Stimulated activated naive B cell treated with anti-CD40 and anti-IgM and Interleukin-4, amounts not matched to agents 10 μg/mL and 1 μg/mL and 100 μg/mL, for 72 hours (primary cell): ENCODE measurements at places on chromosomes 6 and 20.

GRCh38 chr6:15672818-15673217 lies 10.0 kb upstream of the DTNBP1 start:
- H3K4me3 ChIP-seq, result no peak overlapping the region
- H3K4me1 ChIP-seq, result peaks cover 9% of the 10 kb centered on the region
- no peaks in the 10 kb centered on the region for H3K36me3 ChIP-seq
- H3K27ac ChIP-seq, result no peak overlapping the region
- DNase-seq, result no peak
- no peaks in the 10 kb centered on the region for H3K27me3 ChIP-seq

DNA sequence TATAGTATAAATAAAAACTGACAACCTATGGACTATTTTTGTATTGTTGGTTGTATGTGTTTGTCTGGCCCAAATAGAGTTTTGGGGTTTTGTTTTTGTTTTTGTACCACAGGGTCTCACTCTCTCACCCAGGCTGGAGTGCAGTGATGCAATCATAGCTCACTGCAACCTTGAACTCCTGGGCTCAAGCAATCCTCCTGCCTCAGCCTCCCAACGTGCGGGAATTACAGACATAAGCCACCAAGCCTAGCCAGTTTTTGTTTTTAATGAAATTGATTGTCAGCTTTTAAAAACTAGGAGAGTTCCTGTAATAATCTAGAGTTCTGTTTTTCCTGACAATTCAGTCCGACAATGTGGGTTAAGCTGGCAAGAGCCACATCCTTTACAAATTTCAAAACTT lies 98.7 kb downstream of the ZMYND8 start:
- no peak overlapping the region for H3K4me3 ChIP-seq
- peak overlapping the region; percentile 31 for H3K27ac ChIP-seq
- H3K27me3 ChIP-seq, result no peaks in the 10 kb centered on the region
- peaks cover 38% of the 10 kb centered on the region for H3K36me3 ChIP-seq

- no peak overlapping the region for H3K4me3 ChIP-seq
- no peaks in the 10 kb centered on the region for H3K4me1 ChIP-seq
- H3K36me3 ChIP-seq, result no peaks in the 10 kb centered on the region
- peaks cover 6% of the 10 kb centered on the region for H3K27me3 ChIP-seq
These were observed 57.6 kb upstream of the IPCEF1 start for GRCh38 chr6:154414021-154414813.

DNA sequence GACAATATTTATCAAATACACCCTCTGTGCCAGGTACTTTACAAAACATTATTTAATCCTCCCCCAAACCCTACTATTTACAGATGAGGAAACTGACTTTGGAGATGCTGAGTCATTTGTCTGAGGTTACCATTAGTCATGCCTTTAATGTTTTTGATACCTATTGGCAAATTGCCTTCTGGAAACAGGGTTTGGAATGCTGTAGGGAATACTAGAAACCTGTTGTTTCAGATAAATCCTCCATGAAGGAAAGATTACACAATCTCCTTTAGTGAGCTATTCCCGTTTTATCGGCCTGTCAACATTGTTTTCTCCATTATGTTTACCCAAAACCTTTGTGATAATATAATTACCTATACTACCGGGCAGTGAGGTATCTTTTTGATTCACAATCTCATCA lies 93.6 kb upstream of the ADGRF1 start:
- H3K27ac ChIP-seq, result no peak overlapping the region
- no peak overlapping the region for H3K4me3 ChIP-seq
- no peaks in the 10 kb centered on the region for H3K36me3 ChIP-seq
- H3K27me3 ChIP-seq, result no peaks in the 10 kb centered on the region
- DNase-seq, result no peak
- H3K4me1 ChIP-seq, result peaks cover 6% of the 10 kb centered on the region

DNA sequence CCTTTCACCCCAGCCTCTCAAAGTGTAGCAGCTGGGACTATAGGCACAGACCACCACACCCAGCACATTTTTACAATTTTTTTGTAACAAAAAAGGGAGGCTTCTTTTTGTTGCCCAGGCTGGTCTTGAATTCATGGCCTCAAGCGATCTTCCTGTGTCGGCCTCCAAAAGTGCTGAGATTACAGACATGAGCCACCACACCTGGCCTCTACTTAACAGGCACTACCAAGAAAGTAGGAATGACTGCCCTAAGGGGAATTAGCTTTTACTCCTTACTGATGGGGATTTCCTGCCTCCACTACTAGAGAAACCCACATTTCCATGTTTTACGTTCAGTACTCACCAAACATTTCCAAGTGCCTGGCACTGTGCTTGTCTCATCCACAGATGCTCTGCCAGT lies 109.6 kb downstream of the CARMIL1 start:
- H3K36me3 ChIP-seq, result no peaks in the 10 kb centered on the region
- DNase-seq, result no peak
- H3K27ac ChIP-seq, result no peak overlapping the region
- H3K4me1 ChIP-seq, result peaks cover 30% of the 10 kb centered on the region
- H3K27me3 ChIP-seq, result no peaks in the 10 kb centered on the region

GRCh38 chr20:9130521-9130920 lies 61.6 kb downstream of the PLCB4 start:
- no peak overlapping the region for H3K27ac ChIP-seq
- DNase-seq, result no peak
- H3K27me3 ChIP-seq, result no peaks in the 10 kb centered on the region
- H3K36me3 ChIP-seq, result no peaks in the 10 kb centered on the region
- H3K4me1 ChIP-seq, result no peaks in the 10 kb centered on the region

DNA sequence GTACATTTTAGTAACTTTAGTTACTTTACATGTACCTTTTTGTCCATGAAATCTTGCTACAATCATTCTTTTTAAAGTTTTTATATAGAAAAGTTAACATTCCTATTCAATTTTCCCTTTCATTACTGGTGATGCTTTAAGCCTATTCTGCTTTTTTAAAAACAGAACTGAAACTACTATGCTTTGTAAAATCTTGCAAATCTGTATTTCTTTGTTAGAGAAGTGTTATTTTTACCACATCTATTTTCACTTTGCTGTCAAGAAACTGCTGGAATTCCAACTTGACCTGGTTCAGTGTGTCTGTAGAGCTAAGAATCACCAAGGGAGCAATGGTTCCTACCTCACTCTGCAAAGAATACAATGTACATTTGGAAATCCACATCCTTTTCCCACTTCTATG lies 21.8 kb upstream of the SAMD5 start:
- no peak overlapping the region for H3K4me3 ChIP-seq
- H3K27me3 ChIP-seq, result no peaks in the 10 kb centered on the region
- H3K27ac ChIP-seq, result no peak overlapping the region
- no peaks in the 10 kb centered on the region for H3K36me3 ChIP-seq

GRCh38 chr6:125509477-125509876 lies 207.7 kb upstream of the HDDC2 start:
- peaks cover 4% of the 10 kb centered on the region for H3K4me1 ChIP-seq
- no peak overlapping the region for H3K27ac ChIP-seq
- no peak overlapping the region for H3K4me3 ChIP-seq
- no peaks in the 10 kb centered on the region for H3K36me3 ChIP-seq
- no peak for DNase-seq

GRCh38 chr6:26445934-26446667 lies 5.8 kb downstream of the BTN3A3 start:
- no peak for DNase-seq
- H3K27ac ChIP-seq, result peak overlapping the region; percentile 86
- no peak overlapping the region for H3K4me3 ChIP-seq
- peaks cover 30% of the 10 kb centered on the region for H3K4me1 ChIP-seq
- H3K27me3 ChIP-seq, result no peaks in the 10 kb centered on the region
- peaks cover 35% of the 10 kb centered on the region for H3K36me3 ChIP-seq

DNA sequence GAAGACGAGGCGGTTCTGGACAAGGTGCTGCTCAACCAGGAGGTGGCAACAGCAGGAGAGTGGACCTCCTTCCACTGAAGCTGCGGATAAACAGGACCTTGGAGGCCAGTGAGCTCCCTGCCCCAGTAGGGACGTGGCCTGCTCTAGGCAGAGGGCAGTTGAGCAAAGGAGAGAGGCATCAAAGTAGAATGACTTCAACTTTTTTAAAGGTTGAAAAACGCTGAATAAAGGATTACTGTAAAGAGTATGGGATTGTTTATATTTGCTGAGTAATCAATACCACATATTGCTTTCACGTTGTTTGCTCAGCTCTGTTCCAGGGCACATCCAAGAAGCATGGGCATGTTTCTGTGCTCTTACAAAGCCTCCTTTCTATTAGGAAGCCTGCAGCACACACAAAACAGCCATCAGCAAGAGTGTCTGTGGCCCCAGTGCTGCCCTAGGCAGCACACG lies 48.1 kb downstream of the ERMARD start:
- H3K4me3 ChIP-seq, result no peak overlapping the region
- H3K27me3 ChIP-seq, result peaks cover 37% of the 10 kb centered on the region
- no peak for DNase-seq
- peaks cover 4% of the 10 kb centered on the region for H3K4me1 ChIP-seq

- no peak for DNase-seq
- peaks cover 48% of the 10 kb centered on the region for H3K36me3 ChIP-seq
- no peak overlapping the region for H3K27ac ChIP-seq
- no peaks in the 10 kb centered on the region for H3K27me3 ChIP-seq
- H3K4me1 ChIP-seq, result peaks cover 22% of the 10 kb centered on the region
These were observed 48.7 kb downstream of the RRBP1 start for GRCh38 chr20:17633221-17633849.

GRCh38 chr20:43160941-43161340 lies 28.8 kb downstream of the PTPRT start:
- no peak for DNase-seq
- H3K4me3 ChIP-seq, result no peak overlapping the region
- H3K27me3 ChIP-seq, result peaks cover 6% of the 10 kb centered on the region
- H3K36me3 ChIP-seq, result no peaks in the 10 kb centered on the region
- no peak overlapping the region for H3K27ac ChIP-seq

DNA sequence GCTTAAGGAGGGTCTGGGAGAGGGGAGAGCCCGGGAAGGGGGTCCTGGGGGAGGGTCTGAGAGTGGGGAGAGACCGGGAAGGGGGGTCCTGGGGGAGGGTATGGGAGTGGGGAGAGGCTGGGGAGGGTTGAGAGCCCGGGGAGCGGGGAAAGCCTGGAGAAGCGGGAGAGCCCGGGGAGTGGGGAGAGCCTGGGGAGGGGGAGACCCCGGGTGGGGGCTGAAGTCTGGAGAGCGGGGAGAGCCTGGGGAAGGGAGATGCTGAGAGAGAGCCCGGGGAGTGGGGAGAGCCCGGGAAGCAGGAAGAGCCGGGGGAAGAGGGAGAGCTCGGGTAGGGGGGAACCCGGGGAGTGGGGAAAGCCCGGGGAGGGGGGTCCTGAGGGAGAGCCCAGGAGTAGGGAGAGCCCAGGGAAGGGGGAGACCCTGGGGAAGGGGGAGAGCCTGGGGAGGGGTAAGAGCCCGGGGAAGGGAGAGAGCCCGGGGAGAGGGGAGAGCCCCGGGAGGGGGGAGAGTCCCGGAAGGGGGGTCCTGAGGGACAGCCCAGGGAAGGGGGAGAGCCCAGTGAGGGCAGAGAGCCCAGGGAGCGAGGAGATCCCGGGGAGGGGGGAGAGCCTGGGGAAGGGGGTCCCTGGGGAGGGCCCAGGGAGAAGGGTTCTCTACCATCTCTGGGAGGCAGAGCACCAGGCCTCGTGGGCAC lies 148.5 kb downstream of the SYNDIG1 start:
- no peak overlapping the region for H3K27ac ChIP-seq
- peaks cover 2% of the 10 kb centered on the region for H3K4me1 ChIP-seq
- no peak for DNase-seq
- H3K27me3 ChIP-seq, result peaks cover 8% of the 10 kb centered on the region
- H3K4me3 ChIP-seq, result no peak overlapping the region

DNA sequence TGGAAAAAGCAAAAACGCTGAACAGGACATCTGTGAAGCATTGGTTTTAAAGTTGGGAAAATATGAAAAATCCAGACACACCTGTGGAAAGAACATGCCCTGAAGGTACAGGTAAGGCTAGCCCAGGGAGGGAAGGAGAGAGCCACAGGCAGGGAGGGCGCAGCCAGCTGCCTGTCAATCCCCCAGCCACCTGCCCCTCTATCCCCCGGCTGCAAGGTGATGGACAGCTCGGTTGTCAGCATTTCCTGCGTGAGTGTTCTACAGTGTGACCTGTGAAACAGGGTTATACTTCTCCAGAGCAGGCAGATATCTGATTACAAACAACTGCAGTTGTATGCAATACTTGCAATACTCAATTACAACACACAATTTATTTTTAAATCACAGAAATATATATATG lies 358.1 kb downstream of the SMOC2 start:
- DNase-seq, result no peak
- no peak overlapping the region for H3K4me3 ChIP-seq
- H3K4me1 ChIP-seq, result no peaks in the 10 kb centered on the region
- H3K27me3 ChIP-seq, result no peaks in the 10 kb centered on the region
- H3K36me3 ChIP-seq, result no peaks in the 10 kb centered on the region

DNA sequence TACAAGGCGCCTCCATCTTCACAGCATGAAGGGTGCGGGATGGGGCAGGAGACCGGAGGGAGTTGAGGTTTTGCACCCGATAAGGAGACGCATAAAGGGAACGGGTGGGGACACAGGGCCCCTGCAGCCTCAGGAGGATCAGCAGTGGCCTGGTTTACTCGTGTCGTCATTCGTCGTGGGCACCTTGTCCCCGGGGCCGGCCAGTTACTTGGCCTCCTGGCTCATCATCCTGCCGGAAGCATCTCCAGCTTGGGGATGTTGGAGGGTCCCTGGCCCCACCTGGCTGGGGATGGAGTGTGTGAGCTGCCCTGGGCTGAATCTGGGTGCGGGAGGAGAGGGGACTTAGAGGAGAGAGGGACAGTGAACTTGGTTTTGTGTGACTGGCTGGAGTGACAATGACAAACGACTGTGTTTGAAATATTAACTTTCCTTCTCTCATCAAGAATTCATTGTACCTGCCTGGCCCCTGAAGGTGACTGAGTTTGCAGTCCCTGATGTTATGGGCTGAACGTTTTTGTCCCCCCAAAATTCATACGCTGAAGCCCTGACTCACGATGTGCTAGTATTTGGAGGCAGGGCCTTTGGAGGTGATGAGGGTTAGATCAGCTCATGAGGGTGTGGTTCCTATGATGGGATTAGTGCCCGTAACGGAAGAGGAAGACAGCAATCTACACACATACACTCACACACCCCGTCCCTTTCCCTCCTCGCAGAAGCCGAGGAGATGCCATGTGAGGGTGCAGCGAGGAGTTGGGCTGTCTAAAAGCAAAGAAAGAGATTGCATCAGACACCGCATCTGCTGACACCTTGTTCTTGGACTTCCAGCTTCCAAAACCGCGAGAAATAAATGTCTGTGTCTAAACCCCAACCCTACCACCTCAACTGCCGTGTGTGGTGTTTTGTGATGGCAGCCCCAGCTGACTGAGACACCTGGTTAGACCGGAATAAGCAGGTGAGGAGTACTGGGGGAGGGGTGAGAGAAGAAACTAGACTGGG lies 65.0 kb upstream of the MAP3K4 start:
- DNase-seq, result no peak
- H3K27me3 ChIP-seq, result peaks cover 36% of the 10 kb centered on the region
- H3K4me3 ChIP-seq, result no peak overlapping the region
- no peak overlapping the region for H3K27ac ChIP-seq

DNA sequence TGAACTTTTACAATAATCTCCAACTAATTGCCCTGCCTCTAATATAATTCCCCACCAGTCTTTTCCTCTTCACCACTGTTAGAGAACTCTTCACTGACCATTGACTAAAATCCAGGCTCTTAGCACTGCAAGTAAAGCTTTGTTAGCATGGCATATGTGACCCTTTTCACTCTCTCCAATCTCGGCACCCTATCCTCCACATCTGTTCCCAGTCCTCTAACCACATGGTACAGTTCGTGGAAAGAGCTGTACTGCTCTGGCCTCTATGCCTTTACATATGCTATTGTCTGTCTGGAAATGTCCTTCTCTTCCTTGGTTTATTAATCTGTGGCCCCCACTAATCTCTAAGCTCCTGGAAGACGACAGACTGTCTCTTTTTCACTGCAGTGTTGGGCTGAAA lies 63.0 kb upstream of the EIF2S2 start:
- no peaks in the 10 kb centered on the region for H3K4me1 ChIP-seq
- peaks cover 4% of the 10 kb centered on the region for H3K27me3 ChIP-seq
- H3K36me3 ChIP-seq, result no peaks in the 10 kb centered on the region
- H3K4me3 ChIP-seq, result no peak overlapping the region
- no peak overlapping the region for H3K27ac ChIP-seq
